HepG2 (cell line): ENCODE measurements at places on chromosomes 3 and 15.

DNA sequence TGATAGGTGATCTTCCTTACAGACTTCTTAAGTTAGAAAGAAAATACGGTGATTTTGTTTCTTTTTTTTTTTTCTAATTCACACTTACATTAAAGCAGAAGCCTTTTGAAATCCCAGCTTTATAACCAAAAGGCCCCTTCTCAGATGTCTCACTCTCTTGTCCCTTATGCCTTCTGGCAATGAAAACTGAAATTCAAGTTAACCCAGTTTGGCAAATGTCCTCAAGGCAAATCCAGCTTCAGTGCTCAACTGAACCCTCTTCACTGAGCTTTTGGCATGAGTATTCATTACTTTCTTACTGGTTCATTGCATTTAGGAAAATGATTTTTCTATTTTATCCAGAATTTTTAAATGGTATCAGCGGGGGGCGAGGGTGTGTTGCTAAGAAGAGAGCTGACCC, 17.0 kb downstream of the PLCH1 start:
- no peak for DNase-seq

- DNase-seq: no peak
Observed at GRCh38 chr15:77671362-77672056, 38.8 kb upstream of the LINGO1 start.

DNA sequence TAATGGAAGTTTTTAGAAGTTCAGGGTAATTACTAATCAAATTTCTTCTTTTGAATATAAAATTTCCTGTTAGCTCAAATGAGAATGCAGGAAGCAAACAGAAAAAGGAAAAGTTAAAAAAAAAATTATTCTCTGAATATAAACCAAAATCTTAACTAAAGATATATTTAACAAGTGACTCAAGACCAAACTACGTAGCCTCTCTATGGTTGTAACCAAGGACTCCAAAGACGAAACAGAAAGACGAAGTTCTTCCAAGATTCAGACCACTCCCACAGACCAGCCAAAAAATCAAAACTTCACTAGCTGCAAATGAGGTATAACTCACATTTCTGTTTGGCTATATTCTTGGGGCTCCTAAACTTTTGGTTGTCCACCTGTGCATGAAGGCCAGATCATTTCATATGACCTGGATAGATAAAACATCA, 846.5 kb upstream of the ALCAM start:
- DNase-seq: no peak

GRCh38 chr15:67884514-67885174, 44.8 kb upstream of the RNU6-1 start:
- peak; percentile 89 for DNase-seq

GRCh38 chr3:58679446-58679845, 12.9 kb upstream of the FAM3D start:
- DNase-seq: no peak

DNA sequence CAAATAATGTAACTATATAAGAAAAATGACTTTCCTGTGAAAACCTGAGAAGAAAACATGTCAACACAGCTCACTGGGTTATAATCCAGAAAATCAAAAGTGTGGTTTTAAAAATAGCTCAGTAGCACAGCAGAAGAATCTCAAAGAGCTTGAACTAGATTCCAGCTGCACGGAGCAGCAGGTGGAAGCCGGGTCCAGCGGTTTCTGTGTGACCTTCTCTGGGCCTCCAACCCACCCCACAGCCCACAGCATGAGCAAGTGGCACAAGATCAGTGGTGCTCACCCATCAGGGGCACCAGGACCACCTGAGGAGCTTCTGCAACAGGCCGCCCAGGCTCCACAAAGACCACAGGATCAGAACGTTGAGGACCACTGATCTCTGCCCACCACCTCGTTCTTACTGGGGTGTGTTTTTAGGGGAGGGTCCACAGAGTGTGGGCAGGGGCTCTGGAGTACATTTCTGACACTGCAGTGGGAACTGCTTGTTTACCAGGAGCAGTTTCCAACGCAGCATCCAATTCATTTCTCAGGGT, 23.2 kb downstream of the SLC41A3 start:
- DNase-seq: no peak

DNA sequence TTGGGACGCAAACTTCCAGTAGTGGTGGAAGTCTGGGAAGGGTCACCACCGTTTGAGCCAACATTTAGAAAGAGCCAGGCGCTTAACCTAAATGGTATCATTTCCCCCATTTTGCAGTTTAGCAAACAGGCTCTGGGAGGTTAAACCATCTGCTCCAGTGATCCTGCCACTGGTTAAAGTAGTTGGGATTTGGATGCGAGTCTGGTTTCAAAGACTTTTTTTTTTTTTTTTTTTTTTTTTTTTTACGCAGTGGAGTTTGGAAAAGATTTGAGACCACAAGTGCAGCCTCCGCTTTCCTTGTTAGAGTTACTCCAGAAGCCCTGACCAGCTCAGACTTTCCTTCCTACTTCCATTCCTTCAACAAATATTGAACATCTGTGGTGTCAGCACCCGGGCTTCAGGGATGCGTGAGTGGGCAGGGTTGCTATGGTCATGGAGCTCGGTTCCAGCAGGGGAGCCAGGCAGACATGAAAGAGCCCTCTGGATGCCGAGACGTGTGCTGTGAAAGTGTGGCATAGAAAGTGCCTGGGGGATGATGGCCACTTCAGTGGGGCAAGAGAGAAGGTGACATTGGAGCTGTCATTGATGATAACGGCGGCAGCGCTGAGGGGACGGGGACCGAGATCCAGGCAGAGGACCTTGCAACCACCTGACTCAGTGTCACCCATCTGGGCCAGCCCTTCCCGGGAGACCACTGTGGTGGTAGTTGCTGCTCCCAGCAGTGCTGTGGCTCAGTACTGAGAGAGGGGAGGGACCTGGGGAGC, 1.1 kb upstream of the RNU6-1 start:
- peak; percentile 50 for DNase-seq

GRCh38 chr3:156259896-156260295, 139.5 kb downstream of the KCNAB1 start:
- DNase-seq: no peak

- peak; percentile 12 for DNase-seq
Observed at GRCh38 chr3:129282727-129283327, 4.2 kb downstream of the HMCES start.

- no peak for DNase-seq
Observed at GRCh38 chr15:57031605-57032004, 113.2 kb downstream of the TCF12 start.

- no peak for DNase-seq
Observed at GRCh38 chr3:8899876-8900460, 63.3 kb downstream of the RAD18 start.

- DNase-seq: no peak
Observed at GRCh38 chr3:98027085-98027446, 8.0 kb downstream of the GABRR3 start.

DNA sequence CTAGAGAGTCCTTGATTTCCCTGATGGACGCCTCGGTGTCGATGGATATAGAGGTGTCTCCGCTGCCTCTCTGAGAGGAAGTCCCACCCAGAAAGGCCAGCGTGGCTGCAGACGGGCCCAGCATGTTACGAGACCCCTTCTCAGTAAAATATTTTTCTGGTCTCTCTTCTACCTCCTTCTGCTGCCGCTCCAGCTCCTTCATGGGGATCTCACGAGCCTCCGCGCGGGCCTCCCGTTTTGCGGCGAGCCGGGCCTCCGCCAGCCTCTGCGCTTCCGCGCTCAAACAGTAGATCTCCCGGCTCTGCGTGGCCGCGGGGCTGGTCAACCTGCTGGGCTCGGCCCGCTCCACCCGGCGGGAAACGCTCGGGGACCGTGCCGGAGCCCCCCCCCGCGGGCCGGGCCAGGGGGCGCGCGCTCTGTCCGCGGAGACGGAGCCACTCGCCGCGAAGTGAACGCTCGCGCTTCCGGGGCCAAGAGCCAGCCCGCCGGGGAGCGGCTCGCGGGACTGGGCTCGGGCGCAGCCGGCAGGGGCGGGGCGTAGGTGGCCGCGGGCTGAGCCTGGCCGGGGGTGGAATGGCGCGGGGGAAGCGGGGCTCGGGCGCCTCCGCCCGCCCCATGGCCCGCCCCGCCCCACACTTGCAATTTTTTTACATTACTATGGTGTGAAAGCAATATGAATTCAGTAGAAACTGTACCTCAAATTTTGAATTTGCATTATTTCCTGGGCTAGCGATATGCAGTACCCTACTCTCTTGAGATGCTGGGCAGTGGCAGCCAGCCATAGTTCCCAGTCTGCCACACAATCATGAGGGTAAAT, 10.2 kb upstream of the KCNMB3 start:
- DNase-seq: peak; percentile 37

- DNase-seq: no peak
Observed at GRCh38 chr3:47863391-47864128, 60.6 kb downstream of the DHX30 start.

DNA sequence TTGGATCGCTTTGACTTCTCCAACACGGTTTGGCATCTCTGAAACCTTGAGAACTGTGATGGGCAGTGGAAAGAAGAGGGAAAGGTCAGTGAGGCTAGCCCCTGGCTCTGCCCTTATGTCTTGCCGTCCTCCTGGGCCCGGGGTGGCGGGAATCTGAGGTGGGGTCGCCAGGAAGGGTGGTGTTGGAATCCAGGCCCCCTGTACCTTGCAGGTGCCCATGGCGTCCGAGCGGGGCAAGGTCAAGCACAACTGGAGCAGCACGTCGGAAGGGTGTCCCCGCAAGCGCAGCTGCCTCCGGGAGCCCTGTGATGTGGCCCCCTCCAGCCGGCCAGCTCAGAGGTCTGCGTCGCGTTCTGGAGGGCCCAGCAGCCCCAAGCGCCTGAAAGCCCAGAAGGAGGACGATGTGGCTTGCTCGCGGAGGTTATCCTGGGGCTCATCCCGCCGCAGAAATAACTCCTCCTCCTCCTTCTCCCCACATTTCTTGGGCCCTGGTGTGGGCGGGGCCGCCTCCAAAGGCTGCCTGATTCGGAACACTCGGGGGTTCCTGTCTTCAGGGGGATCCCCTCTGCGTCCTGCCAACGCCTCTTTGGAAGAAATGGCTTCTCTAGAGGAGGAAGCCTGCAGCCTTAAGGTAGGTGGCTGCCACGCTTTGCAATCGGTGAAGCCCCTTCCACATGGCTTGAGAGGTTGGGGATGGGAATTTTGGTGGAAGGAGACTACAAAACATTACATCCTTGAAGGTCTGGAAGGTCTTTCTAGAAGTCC, 907 bp downstream of the TATDN2 start:
- DNase-seq: no peak

- DNase-seq: no peak
Observed at GRCh38 chr3:102189541-102189940, 245.3 kb upstream of the ZPLD1 start.

DNA sequence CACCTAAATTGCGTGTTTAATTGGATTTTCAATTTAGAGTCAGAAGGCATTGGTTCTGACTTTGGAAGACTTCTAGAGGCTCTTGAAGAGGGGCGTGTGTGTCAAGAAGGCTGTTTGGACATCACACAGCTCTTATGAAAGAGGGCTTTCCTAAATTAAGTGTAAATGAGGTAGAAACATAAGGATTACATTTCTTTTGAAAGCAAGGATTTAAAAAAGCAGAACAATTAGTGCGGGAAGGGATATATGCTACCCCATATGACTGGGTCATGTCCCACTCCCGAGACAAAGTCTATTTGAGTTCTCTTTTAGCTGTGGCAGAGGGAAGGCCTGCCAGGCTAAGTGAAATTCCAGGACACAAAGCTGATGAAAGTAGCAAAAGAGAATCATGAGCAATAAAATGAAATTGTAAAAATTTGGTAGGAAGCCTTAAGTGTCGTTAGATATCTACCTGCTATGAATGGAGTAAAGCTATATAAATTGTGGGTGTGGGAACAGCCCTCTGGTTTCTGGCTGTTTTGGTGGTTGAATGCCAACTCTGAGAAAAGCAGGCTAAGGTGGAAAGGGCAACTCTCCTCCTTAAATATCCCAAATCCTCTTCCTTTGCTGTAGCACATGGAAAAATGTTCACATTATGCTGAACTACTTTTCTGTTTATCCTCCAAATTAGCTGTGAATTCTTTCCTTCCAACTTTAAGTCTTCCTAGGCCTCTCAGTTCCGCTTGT, 100.6 kb upstream of the TSC22D2 start:
- no peak for DNase-seq

GRCh38 chr3:143124601-143125520, 5.3 kb downstream of the CHST2 start:
- no peak for DNase-seq

DNA sequence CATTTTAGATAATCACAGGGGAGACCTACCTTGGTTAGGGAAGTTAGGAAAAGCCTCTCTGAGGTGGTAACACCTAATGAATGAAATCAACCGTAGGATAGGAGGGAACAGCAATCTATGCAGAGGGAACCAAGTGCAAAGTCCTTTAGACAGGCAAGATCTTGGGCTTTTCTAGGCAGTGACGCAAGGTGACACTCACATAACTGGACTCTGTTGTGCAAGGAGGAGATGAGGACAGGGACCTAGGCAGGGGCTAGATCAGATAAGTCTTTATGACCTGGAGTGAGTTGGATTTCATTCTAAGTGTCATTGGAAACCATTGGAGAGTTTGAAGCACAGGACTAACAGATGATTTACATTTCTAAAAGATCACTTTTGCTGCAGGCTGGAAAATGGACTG, 4.6 kb upstream of the LMOD3 start:
- no peak for DNase-seq

GRCh38 chr3:3209714-3210113, 30.2 kb upstream of the CRBN start:
- DNase-seq: no peak

DNA sequence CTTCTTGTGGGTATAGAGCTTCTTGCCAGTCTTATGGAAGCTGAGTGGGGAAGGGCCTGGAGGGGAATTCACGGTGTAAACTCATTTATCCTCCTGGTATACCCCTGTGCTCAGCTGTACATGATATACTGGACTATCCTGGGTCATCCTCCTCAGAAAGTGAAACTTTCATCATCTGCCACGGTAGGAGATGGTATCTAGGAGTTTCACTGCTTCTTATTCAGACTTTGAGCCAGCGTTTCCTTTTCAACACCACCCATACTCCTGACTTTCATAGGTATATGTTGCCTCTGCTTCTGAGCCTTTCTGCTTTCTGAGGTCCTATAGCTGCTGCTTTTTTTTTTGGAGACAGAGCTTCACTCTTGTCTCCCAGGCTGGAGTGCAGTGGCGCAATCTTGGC, 15.6 kb downstream of the SENP5 start:
- no peak for DNase-seq

DNA sequence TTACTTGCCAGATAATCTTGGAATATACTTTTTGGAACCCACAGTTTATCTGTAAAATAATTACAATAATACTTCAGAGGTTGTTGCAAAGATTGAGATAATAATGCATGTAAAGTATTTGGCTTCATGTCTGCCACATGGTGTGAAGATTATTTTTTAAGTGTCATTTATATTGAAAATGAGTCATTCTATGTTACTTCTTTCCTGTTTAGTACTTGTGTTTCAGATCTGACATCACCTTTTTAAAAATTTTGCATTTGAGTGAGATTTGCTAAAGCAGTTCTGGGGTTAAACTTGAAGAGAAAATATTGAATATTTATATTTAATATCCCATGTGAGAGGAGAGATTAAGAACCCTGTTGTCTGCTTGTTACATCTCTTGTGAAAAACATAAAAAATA, 31.2 kb downstream of the IQGAP1 start:
- no peak for DNase-seq
